Activated naive CD8-positive, alpha-beta T cell treated with anti-CD3 and anti-CD28 coated beads for 36 hours (primary cell): ENCODE measurements at places on chromosomes 3 and 15.

- peaks cover 16% of the 10 kb centered on the region for H3K4me1 ChIP-seq
- H3K27me3 ChIP-seq: no peaks in the 10 kb centered on the region
- no peak for DNase-seq
These were observed 136.4 kb downstream of the DNAJB8 start for GRCh38 chr3:128330214-128330842.

DNA sequence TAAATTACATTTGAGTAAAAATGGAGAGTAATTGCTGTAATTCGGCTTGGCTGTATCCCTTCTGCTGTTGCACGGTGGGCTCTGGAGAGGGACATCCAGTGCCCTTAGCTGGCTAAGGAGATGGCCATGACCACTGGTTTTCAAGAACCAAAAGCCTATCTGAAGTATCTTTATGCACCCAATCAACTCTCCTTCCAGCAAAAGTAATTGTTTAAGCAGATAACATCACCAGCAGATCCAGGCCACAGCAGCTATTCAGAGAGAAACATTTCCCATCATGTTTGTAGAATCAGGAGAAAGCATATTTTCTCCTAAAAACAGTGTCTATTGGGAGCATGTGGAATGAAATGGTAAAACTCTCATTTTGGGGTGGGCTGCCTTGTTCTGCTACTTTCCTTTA, 514.5 kb upstream of the RGMA start:
- no peaks in the 10 kb centered on the region for H3K36me3 ChIP-seq
- no peak overlapping the region for H3K4me3 ChIP-seq
- no peaks in the 10 kb centered on the region for H3K4me1 ChIP-seq
- no peak for DNase-seq
- peaks cover 16% of the 10 kb centered on the region for H3K27me3 ChIP-seq

GRCh38 chr3:105466495-105467404, 100.0 kb downstream of the ALCAM start:
- no peak for DNase-seq
- H3K27ac ChIP-seq: no peak overlapping the region
- H3K4me1 ChIP-seq: no peaks in the 10 kb centered on the region
- H3K4me3 ChIP-seq: no peak overlapping the region
- peaks cover 4% of the 10 kb centered on the region for H3K27me3 ChIP-seq

DNA sequence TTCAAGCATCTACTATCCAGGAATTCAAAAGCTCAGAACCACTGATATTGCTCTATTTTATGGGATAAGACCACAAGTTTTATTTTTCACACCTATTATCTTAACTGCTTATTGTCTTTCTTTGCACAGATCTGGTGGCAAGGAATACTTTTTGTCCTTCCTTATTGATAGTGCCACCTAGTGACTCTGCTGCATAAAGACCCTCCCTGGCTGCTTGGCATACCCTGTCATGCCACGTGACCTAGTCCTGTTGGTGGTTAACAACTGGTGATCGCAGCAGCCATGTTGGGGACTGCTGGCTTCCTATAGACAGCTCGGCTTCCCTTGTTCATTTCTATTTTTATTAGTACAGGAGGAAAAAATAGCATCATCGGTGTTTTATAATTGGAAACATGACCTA, 236.3 kb downstream of the MEX3B start:
- H3K4me3 ChIP-seq: no peak overlapping the region
- no peaks in the 10 kb centered on the region for H3K36me3 ChIP-seq
- peak; percentile 10 for DNase-seq
- H3K4me1 ChIP-seq: no peaks in the 10 kb centered on the region

GRCh38 chr3:5197022-5197421, 9.5 kb downstream of the EDEM1 start:
- H3K36me3 ChIP-seq: peaks cover 91% of the 10 kb centered on the region
- peak overlapping the region; percentile 95 for H3K27ac ChIP-seq
- peaks cover 81% of the 10 kb centered on the region for H3K4me1 ChIP-seq
- no peak for DNase-seq

- H3K4me3 ChIP-seq: no peak overlapping the region
- no peaks in the 10 kb centered on the region for H3K27me3 ChIP-seq
- peaks cover 29% of the 10 kb centered on the region for H3K4me1 ChIP-seq
- no peak overlapping the region for H3K27ac ChIP-seq
- peaks cover 3% of the 10 kb centered on the region for H3K36me3 ChIP-seq
- no peak for DNase-seq
These were observed 28.4 kb downstream of the PDE8A start for GRCh38 chr15:85010071-85010385.

DNA sequence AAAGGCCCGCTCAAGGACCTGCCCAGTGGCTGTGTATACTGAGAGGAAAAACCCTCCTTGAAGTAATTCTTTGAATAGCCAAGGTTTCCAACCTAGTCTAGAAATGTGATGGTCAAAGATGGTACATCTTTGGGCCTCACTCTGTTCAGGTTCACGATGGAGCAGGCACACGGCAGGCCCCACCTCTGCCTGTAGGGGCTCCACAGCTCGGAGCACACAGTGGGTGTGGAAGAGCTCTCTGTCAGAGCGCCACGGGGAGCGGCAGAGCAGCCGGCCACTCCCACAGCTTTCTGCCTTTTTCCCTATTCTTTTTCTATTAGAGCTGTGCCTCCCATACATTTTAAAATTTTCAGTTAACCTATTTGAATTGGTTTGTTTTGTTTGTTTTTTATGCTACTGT, 89.5 kb downstream of the CTNNB1 start:
- DNase-seq: no peak
- no peak overlapping the region for H3K4me3 ChIP-seq
- H3K27ac ChIP-seq: no peak overlapping the region
- no peaks in the 10 kb centered on the region for H3K36me3 ChIP-seq
- peaks cover 2% of the 10 kb centered on the region for H3K4me1 ChIP-seq

GRCh38 chr3:128572644-128573105, 77.9 kb downstream of the RPN1 start:
- peak overlapping the region; percentile 18 for H3K4me3 ChIP-seq
- DNase-seq: peak; percentile 60
- peak overlapping the region; percentile 45 for H3K27ac ChIP-seq
- peaks cover 29% of the 10 kb centered on the region for H3K27me3 ChIP-seq

- peaks cover 15% of the 10 kb centered on the region for H3K36me3 ChIP-seq
- no peak for DNase-seq
- H3K4me1 ChIP-seq: peaks cover 8% of the 10 kb centered on the region
These were observed 29.0 kb downstream of the TTBK2 start for GRCh38 chr15:42891569-42891968.

DNA sequence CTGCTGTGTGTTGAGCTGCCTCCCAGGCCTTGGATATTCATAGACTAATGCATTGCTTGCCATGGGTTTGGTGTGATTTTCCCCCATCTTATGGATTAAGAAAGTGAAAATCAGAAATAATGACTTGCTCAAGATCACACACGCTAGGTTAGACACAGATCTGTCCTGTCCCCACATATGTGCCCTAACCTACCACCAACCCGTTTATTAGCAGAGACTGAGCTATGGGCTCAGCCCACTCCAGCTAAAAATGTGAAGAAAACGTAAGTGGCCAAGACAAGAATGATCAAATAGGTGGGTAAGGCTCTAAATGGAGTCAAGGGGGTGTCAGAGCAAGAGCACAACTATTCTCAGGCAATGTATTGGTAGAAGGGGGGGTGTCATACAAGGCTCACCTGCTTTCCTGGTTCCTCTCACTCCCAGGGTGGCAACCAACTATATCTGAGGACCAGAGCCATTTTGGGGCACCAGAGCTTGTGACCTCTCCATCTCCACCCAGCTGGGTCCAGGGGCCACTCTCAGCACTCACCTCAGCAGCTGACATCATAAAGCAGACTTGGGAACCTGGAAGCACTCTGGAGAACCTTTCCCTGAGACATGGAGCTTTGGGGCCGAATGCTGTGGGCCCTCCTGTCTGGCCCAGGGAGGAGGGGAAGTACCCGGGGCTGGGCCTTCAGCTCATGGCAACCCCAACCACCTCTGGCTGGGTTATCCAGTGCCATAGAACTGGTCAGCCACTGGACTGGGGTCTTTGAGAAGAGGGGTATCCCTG, 1.4 kb downstream of the HEMK1 start:
- no peak for DNase-seq
- H3K4me3 ChIP-seq: peak overlapping the region; percentile 93
- H3K27me3 ChIP-seq: peaks cover 4% of the 10 kb centered on the region
- peak overlapping the region; percentile 99 for H3K27ac ChIP-seq

- no peak overlapping the region for H3K27ac ChIP-seq
- H3K36me3 ChIP-seq: no peaks in the 10 kb centered on the region
- H3K4me1 ChIP-seq: no peaks in the 10 kb centered on the region
- peaks cover 15% of the 10 kb centered on the region for H3K27me3 ChIP-seq
- H3K4me3 ChIP-seq: no peak overlapping the region
These were observed 77.8 kb downstream of the SENP2 start for GRCh38 chr3:185663929-185664328.

DNA sequence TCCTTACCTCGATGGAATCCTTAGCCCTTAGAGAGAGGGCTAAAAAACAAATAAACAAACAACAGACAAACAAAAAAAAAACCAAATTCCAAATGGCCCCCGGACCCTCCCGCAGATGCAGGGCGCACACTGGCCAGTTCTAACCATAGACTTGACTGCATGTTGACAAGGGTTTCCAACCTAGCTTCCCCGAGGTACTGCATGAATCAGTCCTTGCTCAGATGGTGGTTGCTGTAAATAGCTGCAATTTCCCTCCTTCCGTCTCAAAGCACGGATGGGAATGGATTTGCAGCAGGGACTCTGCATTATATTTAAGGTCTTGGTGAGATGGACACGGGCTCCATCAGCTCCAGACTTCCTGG, 162.8 kb downstream of the CD47 start:
- H3K27me3 ChIP-seq: peaks cover 9% of the 10 kb centered on the region
- H3K36me3 ChIP-seq: no peaks in the 10 kb centered on the region
- peak overlapping the region; percentile 63 for H3K27ac ChIP-seq
- H3K4me3 ChIP-seq: peak overlapping the region; percentile 82
- DNase-seq: no peak

GRCh38 chr3:135050536-135050935, 255.5 kb downstream of the EPHB1 start:
- H3K4me3 ChIP-seq: no peak overlapping the region
- H3K27ac ChIP-seq: no peak overlapping the region
- H3K27me3 ChIP-seq: no peaks in the 10 kb centered on the region
- DNase-seq: no peak
- no peaks in the 10 kb centered on the region for H3K4me1 ChIP-seq
- no peaks in the 10 kb centered on the region for H3K36me3 ChIP-seq

GRCh38 chr3:174193604-174194003, 665.5 kb upstream of the NAALADL2 start:
- no peak overlapping the region for H3K27ac ChIP-seq
- H3K36me3 ChIP-seq: no peaks in the 10 kb centered on the region
- no peak overlapping the region for H3K4me3 ChIP-seq
- no peak for DNase-seq
- no peaks in the 10 kb centered on the region for H3K4me1 ChIP-seq
- no peaks in the 10 kb centered on the region for H3K27me3 ChIP-seq

- no peak overlapping the region for H3K27ac ChIP-seq
- H3K27me3 ChIP-seq: no peaks in the 10 kb centered on the region
- DNase-seq: no peak
- H3K4me1 ChIP-seq: no peaks in the 10 kb centered on the region
- no peaks in the 10 kb centered on the region for H3K36me3 ChIP-seq
These were observed 659 bp upstream of the MYH15 start for GRCh38 chr3:108511055-108511454.

- H3K27me3 ChIP-seq: peaks cover 15% of the 10 kb centered on the region
- no peaks in the 10 kb centered on the region for H3K36me3 ChIP-seq
- no peaks in the 10 kb centered on the region for H3K4me1 ChIP-seq
- no peak overlapping the region for H3K4me3 ChIP-seq
- no peak overlapping the region for H3K27ac ChIP-seq
These were observed 61.0 kb downstream of the OCA2 start for GRCh38 chr15:28037969-28038590.

DNA sequence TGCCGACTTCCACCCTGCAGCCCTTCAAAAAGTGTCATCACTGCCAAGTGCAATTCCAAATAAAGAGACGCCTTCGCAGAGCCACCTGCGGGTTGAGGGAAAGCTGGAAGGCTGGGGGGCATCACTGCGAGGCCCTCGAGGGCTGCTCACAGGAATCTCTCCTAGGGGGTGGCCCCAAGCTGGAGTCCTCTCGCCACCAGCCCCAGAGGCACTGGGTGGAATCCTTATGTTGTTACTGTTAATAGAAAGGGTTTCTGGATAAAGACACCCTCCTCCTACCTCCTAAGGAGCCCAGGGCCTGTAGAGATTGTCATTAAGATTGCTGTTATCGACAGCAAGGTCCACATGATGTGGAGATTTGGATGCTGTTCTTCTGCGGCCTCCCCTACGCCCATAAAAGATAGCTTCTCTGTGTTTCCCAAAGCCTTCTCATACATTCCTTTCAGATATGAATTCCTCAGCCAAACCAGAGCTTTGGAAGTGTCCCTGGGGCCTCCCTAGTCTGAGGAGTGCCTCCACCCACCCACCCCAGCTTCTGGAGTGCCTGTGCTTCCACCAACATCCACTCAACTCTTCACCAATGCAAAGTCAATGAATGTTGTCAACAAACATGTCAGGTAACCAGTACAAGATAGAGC, 512.7 kb downstream of the SHQ1 start:
- no peaks in the 10 kb centered on the region for H3K27me3 ChIP-seq
- no peak overlapping the region for H3K4me3 ChIP-seq

GRCh38 chr3:12953201-12953995, 112.0 kb upstream of the RPL32 start:
- no peak for DNase-seq
- no peaks in the 10 kb centered on the region for H3K36me3 ChIP-seq

DNA sequence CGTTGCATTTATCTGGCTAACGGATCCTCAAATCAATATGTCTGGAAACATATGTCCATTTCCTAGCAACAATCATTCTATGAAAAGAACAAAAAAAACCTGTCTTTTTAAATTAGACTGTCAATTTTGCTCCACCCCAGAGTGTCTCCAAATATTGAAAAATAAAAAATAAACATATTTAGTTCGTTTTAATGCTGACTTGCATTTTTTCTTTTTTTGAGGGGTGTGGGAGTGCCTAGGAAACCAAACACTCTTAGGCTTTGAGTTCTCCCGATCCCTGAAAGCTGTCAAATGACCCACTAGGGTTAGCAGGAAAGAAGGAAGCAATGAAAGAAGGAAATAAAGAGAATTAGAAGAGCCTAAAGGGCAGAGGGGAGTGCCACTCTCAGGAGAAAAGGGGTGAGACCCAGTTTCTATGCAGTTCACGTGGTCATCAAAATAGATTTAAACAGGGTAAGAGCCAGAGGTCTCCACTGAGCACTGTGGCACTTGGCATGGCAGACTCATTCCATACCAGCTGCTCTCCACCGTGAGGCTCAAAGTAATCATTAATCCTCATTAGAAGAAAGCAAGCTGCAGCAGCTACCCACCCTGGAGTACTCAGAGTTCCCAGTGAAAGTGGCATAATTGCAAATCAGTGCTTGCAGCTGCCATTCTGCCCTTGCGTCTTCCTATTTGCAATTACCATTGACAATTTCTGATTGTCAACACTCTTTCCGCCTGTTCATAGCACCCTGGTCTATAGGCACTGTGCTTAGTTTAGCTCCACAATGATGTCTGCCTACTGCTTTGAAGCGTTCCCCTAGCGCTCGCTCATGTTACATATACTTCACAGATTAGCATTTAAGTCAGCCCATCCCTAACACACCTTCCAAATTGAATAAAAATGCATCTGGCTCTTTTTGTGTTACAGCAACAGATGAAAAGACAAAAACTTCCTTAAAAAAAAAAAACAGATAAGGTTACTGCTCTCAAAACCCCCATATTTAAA, 32.3 kb downstream of the PDZRN3 start:
- no peak for DNase-seq
- H3K4me1 ChIP-seq: no peaks in the 10 kb centered on the region
- H3K4me3 ChIP-seq: no peak overlapping the region
